ENCODE measurements at places on chromosomes 7 and 10. TPM values are rescaled to one million over a fixed set of nuclear protein-coding genes. Genes with fewer than 3 reads are reported as not detected.

ZNF804B gene
- not detected for total RNA-seq

REEP3 gene
- 33.6 TPM for total RNA-seq

KCP gene
- total RNA-seq, result not detected

MSS51 gene
- total RNA-seq, result 0.54 TPM

TRIM50 gene
- not detected for total RNA-seq

Measured in endothelial cell of coronary artery (primary cell).